ENCODE measurements at places on chromosomes 6 and 20. TPM values are rescaled to one million over a fixed set of nuclear protein-coding genes. Genes with fewer than 3 reads are reported as not detected.

DNA sequence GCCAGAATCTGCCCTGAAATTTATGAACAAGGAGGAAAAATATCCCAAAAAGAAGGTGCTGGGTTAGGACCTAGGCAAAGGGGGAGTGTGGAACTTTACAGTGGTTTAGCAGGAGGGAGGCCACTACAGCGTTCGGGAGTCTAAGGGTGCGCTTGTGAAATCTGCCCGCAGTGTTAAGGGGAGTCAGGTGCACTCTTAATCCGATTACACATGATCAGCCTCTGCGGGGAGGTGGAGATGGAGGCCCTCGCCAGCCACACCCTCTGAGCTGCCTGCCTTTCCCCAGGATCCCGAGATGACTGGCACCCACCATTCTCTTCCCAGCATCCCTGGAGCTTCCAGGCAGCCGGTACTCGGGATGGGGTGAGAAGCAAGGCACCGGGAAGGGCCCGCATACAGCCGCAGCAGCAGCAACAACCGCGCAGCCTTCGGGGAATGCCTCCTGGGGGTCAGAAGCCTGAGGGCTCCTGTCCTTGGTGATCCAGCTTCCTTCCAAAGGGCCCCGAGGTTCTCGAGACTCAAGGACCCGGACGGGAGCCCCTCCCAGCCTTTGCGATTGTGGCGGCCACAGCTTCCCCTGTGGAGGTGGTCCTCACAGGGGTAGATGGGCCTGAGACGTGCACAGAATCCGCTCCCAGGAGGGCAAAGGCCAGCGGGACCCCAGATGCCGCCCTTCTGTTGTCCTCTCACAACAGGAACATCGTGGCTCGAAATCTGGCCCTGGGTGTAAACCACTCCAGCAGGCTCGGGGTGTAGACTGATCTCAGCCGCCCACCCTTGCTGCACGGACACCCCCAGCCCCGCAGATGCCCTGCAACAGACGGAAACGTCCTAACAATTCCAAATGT is 57.3 kb upstream of the CST7 start:
- DNase-seq: no peak

- DNase-seq: no peak
Observed at GRCh38 chr6:168239044-168239773, 80.4 kb downstream of the DACT2 start.

GRCh38 chr20:6502219-6502618 is 265.3 kb upstream of the BMP2 start:
- no peak for DNase-seq

- no peak for DNase-seq
Observed at GRCh38 chr20:6590891-6591637, 176.4 kb upstream of the BMP2 start.

GRCh38 chr6:126718600-126719327 is 378.8 kb downstream of the CENPW start:
- DNase-seq: no peak

DNA sequence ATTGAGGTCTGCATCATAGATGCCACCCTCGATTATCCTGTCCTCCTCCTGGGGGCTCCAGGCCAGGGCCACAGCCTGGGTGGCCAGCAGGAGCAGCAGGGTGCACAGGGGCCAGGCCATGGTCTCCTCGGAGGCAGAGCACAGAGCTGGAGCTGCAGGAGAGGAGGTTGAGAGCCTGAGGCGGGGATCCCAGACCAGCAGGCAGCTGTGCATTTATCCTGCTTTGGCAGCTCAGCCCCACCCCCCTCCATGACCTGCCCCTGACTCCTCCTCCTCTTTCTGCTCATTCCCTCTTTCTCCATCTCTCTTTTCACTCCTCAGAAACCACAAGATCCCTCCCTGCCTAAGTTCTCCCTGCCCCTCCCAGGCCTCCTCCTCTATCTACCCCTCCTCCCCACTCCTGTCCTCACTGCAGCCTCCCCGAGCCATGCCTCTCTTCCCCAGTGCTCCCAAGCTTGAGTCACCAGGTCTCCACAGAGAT is at the start of gene CST2:
TSS of gene CST2 (minus strand) at position 189 of the 481 bp plus-strand sequence. CDS start at position 120, 69 bp downstream.
- DNase-seq: no peak

Gene DNAAF9
- 29.1 TPM for total RNA-seq

Gene PBOV1
- total RNA-seq: not detected

Gene SEMG1
- not detected for total RNA-seq

Gene CST2
- not detected for total RNA-seq

Gene CHMP4B
- 101 TPM for total RNA-seq

Gene MAFB
- total RNA-seq: 6.8 TPM
